ENCODE measurements at places on chromosomes 7 and 10. TPM values are rescaled to one million over a fixed set of nuclear protein-coding genes. Genes with fewer than 3 reads are reported as not detected.

DNA sequence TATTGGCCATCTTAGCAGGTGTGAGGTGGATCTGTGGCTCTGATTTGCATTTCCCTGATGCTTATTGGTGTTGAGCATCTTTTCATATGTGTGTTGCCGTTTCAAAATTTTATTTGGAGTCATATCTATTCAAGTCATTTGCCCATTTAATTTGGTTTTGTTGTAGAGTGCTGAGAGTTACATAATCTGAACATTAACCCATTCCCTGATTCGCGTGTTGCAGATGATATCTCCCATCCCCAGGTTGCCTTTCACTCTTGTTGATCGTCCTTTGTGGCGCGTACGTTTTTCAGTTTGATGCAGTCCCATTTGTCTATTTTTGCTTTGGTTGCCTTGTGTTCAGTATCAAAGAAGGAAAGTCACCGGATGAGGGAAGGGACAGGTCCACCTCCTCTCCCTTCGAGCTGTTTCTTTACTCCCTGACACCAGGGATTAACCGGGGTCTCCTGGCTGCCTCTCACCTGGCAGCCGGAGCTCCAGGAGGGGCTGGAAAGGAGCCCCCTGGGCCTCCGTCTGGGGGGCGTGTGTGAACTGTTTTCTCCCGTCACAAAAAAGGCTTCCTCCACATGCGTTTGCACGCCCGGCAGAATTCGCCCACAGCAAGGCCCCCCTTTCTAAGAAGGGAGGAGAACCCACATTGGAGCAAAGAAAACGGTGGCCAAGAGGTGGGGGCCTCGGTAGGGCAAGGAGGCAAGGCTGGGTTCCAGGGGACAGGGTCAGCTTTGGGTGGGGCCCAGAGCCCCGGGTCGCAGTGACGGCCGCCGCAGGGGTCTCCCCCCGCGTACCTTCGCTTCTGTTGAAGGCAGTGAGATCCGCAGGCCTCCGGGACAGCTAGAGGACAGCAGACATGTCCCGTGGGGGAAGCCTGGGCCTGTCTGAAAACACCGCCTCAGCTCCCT lies 8.3 kb downstream of the MNX1 start:
- DNase-seq = no peak

- DNase-seq = no peak
These were observed 683.2 kb downstream of the LRMDA start for GRCh38 chr10:76114581-76115001.

DNA sequence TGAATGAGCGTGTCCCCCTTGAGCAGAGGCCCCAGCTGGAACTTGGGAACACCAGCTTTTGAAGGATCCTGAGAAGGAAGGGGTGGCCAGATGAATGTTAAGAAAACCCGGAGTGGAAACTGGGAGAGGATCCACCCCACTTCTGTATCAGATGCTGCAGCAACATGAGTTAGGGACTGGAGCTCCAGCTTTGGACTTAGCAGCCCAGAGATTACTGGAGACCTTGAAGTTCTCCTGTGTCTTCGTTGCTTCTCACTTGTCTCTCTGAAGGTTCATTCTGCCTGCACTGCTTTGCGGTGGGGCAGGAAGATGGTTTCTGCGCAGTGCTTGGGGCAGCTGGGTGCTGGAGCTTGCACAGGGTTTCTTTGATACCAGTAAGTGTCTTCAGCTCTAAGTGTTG lies 9.3 kb downstream of the TMEM248 start:
- DNase-seq = no peak

- DNase-seq = peak; percentile 52
These were observed 5.6 kb upstream of the MTG1 start for GRCh38 chr10:133388236-133388972.

- no peak for DNase-seq
These were observed 107.7 kb upstream of the MPP7 start for GRCh38 chr10:28410420-28411135.

Gene FGFR2
- total RNA-seq = 113 TPM

Gene FXYD4
- total RNA-seq = not detected

Gene CYTH3
- total RNA-seq = 28.6 TPM

GRCh38 chr7:155308330-155309020 lies 10.8 kb downstream of the INSIG1 start:
- no peak for DNase-seq

Measured in sigmoid colon (tissue), 7 donors.